ENCODE measurements at places on chromosomes 16 and 17. TPM values are rescaled to one million over a fixed set of nuclear protein-coding genes. Genes with fewer than 3 reads are reported as not detected.

- H3K27ac ChIP-seq = no peak overlapping the region
- H3K27me3 ChIP-seq = no peaks in the 10 kb centered on the region
- no peak overlapping the region for H3K4me3 ChIP-seq
Measured at GRCh38 chr16:70331091-70331490, 15.6 kb upstream of the DDX19A start.

DNA sequence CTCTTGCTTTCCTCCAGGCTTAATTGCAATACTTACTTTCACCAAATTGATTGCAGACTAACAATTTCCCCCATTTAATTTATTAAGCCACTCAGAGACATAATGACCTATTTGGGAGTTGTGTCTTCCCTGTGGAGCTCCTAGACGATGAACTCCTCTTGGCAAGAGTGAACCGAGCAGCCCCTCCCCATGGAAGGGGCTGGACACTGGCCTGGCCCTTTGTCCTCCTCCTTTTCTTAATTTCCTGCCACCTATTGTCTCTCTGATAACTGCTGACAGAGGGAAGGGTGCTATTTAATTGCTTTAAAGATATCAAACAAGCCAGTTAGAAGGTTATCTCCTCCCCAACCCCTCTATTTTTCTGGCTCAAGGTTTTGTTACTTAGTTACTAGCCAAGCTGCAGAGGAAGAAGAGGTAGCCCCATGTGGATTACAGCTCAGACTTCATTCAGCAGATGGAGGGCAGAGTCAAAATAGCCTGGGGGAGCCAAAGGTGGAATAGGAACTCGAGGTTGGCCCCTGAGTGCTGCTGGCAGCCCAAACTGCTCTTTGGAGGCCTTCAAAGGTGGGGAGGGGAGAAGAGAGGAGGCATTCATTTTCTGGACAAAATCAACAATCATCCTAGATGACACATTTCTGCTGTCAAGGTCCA lies 3.7 kb upstream of the SSTR2 start:
- peaks cover 6% of the 10 kb centered on the region for H3K4me1 ChIP-seq
- no peak overlapping the region for H3K4me3 ChIP-seq
- DNase-seq = no peak
- H3K36me3 ChIP-seq = no peaks in the 10 kb centered on the region

- no peak overlapping the region for H3K4me3 ChIP-seq
- H3K36me3 ChIP-seq = peaks cover 9% of the 10 kb centered on the region
- H3K27me3 ChIP-seq = no peaks in the 10 kb centered on the region
- no peak for DNase-seq
- no peak overlapping the region for H3K27ac ChIP-seq
- peaks cover 8% of the 10 kb centered on the region for H3K4me1 ChIP-seq
Measured at GRCh38 chr16:3690980-3691720, 26.2 kb downstream of the TRAP1 start.

DNA sequence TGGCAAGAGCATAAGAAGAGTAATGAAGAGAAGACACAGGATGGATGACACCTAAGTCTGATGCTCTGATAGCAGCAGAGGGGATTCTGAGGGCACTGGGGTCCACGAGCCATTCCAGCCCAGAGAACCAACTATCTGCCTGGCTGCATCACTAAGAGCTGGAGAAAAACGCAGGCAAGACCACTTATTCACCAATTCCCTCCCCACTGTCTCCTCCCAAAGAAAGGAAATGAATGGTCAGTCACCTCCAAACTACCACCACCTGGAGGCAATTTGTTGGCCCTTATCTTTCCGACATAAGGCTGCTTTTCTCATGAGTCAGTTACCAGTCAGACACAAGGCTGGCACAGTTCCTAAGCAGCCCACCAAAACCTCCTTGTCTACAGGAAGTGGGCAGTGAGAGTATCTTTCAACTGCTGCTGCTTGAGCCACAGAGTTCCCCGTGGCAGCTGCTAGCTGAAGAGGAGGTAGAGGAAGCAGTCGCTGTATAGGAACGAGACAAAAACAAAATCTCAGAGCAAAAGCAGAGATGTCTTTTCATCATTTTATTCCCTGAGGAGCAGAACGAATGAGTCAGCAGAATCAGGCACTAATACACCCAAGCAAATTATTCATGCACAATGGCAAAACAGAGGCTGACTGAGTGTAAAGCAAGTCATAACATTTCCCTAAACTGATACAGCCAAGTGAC lies 111.1 kb downstream of the SMG6 start:
- peak; percentile 99 for DNase-seq
- peaks cover 16% of the 10 kb centered on the region for H3K4me1 ChIP-seq
- no peaks in the 10 kb centered on the region for H3K27me3 ChIP-seq
- H3K4me3 ChIP-seq = no peak overlapping the region
- H3K27ac ChIP-seq = peak overlapping the region; percentile 67

DNA sequence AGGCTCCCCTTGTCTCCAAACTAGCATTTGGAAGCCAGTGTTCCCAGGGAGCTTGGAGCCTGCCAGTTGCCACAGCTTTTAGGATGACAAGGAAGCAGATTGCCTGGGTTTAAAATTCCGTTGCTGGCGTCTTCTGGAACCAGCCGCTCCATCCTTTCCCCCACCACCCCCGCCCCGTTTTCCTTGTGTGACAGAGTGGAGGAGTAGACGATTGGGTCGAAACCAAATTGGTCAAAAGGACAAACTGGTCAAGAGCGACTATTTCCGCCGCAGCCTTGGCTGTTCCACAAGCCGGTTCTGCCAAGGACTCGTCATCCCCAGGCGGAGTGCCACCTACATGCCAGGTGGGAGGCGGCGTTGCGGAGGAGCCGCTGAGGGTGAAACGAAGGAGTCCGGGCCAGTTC lies 91.1 kb downstream of the RPA1 start:
- H3K36me3 ChIP-seq = no peaks in the 10 kb centered on the region
- H3K4me3 ChIP-seq = no peak overlapping the region
- DNase-seq = no peak

- H3K4me3 ChIP-seq = no peak overlapping the region
- H3K27me3 ChIP-seq = no peaks in the 10 kb centered on the region
- H3K27ac ChIP-seq = no peak overlapping the region
- H3K36me3 ChIP-seq = no peaks in the 10 kb centered on the region
- no peak for DNase-seq
Measured at GRCh38 chr17:40526668-40527067, 25.2 kb upstream of the TNS4 start.

- no peak overlapping the region for H3K4me3 ChIP-seq
- DNase-seq = no peak
- H3K27me3 ChIP-seq = no peaks in the 10 kb centered on the region
- no peaks in the 10 kb centered on the region for H3K4me1 ChIP-seq
Measured at GRCh38 chr16:85412911-85413520, 200.1 kb upstream of the GSE1 start.

GRCh38 chr17:45436625-45437464 lies 4.2 kb upstream of the ARHGAP27 start:
- peaks cover 7% of the 10 kb centered on the region for H3K27me3 ChIP-seq
- DNase-seq = peak; percentile 13
- H3K4me3 ChIP-seq = no peak overlapping the region
- H3K4me1 ChIP-seq = no peaks in the 10 kb centered on the region
- peaks cover 22% of the 10 kb centered on the region for H3K36me3 ChIP-seq
- no peak overlapping the region for H3K27ac ChIP-seq

- no peak overlapping the region for H3K27ac ChIP-seq
- H3K27me3 ChIP-seq = peaks cover 61% of the 10 kb centered on the region
- no peak overlapping the region for H3K4me3 ChIP-seq
- H3K4me1 ChIP-seq = peaks cover 3% of the 10 kb centered on the region
Measured at GRCh38 chr17:39623356-39623950, 3.3 kb upstream of the PPP1R1B start.

- no peak for DNase-seq
- peaks cover 28% of the 10 kb centered on the region for H3K4me1 ChIP-seq
- no peaks in the 10 kb centered on the region for H3K27me3 ChIP-seq
- H3K4me3 ChIP-seq = no peak overlapping the region
Measured at GRCh38 chr17:20205609-20206008, 196.4 kb downstream of the SPECC1 start.

DNA sequence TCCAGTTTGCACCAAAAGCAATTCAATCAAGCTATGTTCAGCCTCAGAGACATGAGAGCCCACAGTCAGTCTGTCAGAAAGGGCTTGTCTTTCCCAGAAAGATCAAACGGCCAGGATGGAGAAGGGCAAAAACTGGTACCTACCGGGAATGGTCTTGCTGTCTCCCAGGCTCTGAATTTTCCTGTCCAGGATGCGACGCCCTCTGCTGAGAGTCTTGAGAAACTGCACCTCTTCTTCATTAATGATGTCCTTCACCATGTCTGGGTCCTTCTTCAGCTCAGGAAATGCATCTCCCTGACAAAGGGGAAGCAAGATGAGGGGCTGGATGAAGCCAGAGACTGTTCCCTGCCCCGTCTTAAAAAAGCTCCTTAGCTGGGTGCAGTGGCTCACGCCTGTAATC lies 15.8 kb upstream of the EXOSC6 start:
- H3K27me3 ChIP-seq = no peaks in the 10 kb centered on the region
- DNase-seq = peak; percentile 55
- H3K4me1 ChIP-seq = no peaks in the 10 kb centered on the region
- no peak overlapping the region for H3K27ac ChIP-seq

DNA sequence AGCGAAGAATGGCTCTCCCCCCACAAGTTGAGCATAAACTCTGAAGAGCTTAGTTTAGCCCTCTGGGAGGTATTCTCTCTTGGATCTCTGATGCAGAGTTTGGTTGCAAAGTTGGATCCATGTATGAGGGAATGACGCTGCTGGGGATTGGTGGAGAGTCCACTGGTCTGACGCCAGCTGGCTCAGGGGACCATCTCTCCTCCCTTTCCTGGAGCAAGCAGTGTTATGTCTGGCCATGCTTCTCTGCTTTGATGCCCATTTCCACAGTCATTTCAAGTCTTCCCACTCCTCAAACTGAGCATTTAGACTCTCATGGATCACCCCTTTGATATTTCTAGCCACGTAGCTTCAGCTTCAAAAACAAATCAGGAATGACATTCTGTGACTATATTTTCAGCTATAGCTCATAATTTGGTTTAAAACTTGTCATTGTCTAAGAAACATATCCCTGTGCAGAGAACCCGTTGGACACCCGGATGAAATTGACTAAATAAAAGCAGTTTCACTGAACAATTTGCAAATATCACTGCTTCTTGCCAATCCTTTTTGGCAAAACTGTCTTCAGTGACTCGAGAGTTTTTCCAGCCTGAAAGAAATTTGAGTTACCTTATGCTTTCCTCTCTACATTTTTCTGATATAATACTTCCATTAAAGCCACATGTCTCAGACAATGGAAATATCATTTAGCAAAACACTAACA lies 193.4 kb upstream of the CDH11 start:
- H3K27me3 ChIP-seq = no peaks in the 10 kb centered on the region
- H3K36me3 ChIP-seq = no peaks in the 10 kb centered on the region
- peaks cover 21% of the 10 kb centered on the region for H3K4me1 ChIP-seq
- no peak overlapping the region for H3K27ac ChIP-seq

GRCh38 chr17:4490109-4490591 lies 8.5 kb upstream of the SPNS2 start:
- H3K27me3 ChIP-seq = peaks cover 10% of the 10 kb centered on the region
- H3K4me1 ChIP-seq = no peaks in the 10 kb centered on the region
- no peak for DNase-seq
- no peaks in the 10 kb centered on the region for H3K36me3 ChIP-seq

DNA sequence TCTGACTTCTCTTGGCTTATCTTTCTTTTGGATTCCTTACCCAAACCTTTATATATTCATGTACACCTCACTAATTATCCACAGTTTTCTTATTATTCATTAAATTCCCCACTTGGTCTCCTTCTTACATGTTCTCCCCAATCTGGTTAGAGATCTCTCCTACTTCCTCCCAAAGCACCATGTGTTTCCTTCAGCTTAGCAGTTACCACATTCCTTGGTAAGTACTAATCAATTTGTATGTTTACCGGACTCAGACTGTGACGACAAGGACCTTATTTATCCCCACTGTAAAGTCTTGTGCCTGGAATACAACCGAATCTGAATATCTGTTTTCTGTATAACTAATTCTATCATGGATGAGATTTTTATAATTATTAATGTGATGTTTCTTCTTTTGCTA lies 389.5 kb downstream of the KCNJ2 start:
- H3K27me3 ChIP-seq = no peaks in the 10 kb centered on the region
- H3K4me1 ChIP-seq = no peaks in the 10 kb centered on the region
- no peak overlapping the region for H3K27ac ChIP-seq
- no peaks in the 10 kb centered on the region for H3K36me3 ChIP-seq
- peak; percentile 12 for DNase-seq
- H3K4me3 ChIP-seq = no peak overlapping the region

GRCh38 chr16:28975158-28975599 lies 601 bp downstream of the SPNS1 start:
- H3K27ac ChIP-seq = peak overlapping the region; percentile 76
- H3K27me3 ChIP-seq = no peaks in the 10 kb centered on the region
- H3K4me1 ChIP-seq = no peaks in the 10 kb centered on the region
- H3K36me3 ChIP-seq = peaks cover 12% of the 10 kb centered on the region
- DNase-seq = no peak
- H3K4me3 ChIP-seq = peak overlapping the region; percentile 75

- peaks cover 31% of the 10 kb centered on the region for H3K36me3 ChIP-seq
- no peak overlapping the region for H3K4me3 ChIP-seq
- H3K27ac ChIP-seq = no peak overlapping the region
- H3K27me3 ChIP-seq = no peaks in the 10 kb centered on the region
Measured at GRCh38 chr16:81696166-81696960, 82.7 kb upstream of the PLCG2 start.

GRCh38 chr16:68563631-68564381 lies 24.7 kb downstream of the ZFP90 start:
- H3K4me3 ChIP-seq = no peak overlapping the region
- no peak for DNase-seq
- no peaks in the 10 kb centered on the region for H3K4me1 ChIP-seq
- H3K36me3 ChIP-seq = peaks cover 35% of the 10 kb centered on the region
- no peaks in the 10 kb centered on the region for H3K27me3 ChIP-seq

DNA sequence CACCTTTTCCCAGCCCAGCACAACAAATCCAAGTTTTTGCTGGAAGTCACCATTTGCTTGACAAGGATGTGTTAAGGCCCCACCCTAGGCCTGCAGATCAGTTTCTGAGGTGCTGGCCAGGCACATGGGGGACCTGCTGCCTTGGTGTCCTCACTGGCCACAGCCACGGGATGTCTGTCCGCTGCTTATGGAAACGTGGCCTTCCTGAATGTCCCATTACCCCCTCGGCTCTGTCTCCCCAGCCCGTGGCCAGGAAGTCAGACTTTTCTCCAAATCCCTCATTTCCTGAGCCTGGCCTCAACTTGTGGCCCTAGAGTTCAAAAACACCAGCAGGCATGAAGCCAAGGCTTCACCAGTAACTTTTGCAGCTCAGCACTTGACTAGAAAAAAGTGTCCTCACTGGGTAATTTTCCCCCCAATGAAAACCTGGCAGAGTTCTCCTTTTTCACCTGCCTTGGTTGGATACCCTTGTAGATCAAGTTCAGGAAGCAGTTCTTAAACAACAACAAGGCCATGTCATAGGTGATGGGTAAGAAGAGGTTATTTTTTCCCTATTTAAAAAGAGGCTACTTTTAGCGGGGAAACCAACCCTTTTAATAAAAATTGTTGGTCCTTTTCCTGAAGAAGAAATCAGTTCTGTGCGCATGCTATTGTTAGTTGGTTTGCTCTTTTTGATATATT lies 80.8 kb downstream of the SOCS1 start:
- no peak overlapping the region for H3K27ac ChIP-seq
- no peak overlapping the region for H3K4me3 ChIP-seq
- no peak for DNase-seq
- H3K27me3 ChIP-seq = no peaks in the 10 kb centered on the region

HBQ1 gene
- not detected for total RNA-seq

PYY gene
- total RNA-seq = not detected

MILR1 gene
- total RNA-seq = 0.56 TPM

CCDC102A gene
- 5.4 TPM for total RNA-seq

HIGD1B gene
- not detected for total RNA-seq

NT5C gene
- 23.1 TPM for total RNA-seq

MYH2 gene
- total RNA-seq = not detected

RDM1 gene
- not detected for total RNA-seq

DPEP2 gene
- total RNA-seq = not detected

DOC2A gene
- not detected for total RNA-seq

TMEM220 gene
- total RNA-seq = 1.1 TPM

WDR81 gene
- 3.0 TPM for total RNA-seq

PRR11 gene
- 8.6 TPM for total RNA-seq
